ENCODE measurements at places on chromosomes 1 and 21.
A peak's percentile ranks its signal among the peaks of the same experiment; 100 is the strongest.

- peak; percentile 72 for DNase-seq
Measured at GRCh38 chr1:112527266-112528010, 18.7 kb downstream of the WNT2B start.

- no peak for DNase-seq
Measured at GRCh38 chr1:230174041-230174440, 107.0 kb downstream of the GALNT2 start.

DNA sequence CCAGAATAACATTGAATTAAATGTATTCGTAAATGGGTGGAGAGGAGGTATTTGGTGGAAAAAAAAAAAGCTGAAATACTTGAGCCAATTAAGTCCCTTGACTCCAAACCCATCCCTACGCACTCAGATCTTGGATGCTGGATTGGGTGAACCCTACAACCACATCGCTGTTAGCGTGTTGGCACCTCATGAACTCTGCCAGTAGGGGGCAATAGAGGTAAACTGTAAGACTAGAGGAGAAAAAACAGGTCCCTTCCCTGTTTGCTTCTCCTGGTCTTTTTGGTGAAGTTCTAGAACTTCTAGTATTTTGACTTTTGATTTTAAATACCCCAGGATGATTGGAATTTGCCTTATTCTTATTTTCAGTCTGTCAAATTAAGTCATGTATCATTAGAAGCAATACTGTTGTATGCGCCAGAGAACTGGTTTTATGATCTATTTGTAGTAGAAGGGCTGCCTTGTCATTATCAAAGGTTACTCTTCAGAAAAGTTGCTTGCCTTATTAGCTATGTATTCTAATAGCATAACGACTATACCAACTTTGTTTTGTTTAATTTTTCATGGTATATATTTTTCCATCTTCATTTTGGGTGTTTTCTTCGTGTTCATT, 1.9 kb upstream of the OR13G1 start:
- no peak for DNase-seq

GRCh38 chr1:73674945-73675561, 522.9 kb downstream of the LRRIQ3 start:
- no peak for DNase-seq

DNA sequence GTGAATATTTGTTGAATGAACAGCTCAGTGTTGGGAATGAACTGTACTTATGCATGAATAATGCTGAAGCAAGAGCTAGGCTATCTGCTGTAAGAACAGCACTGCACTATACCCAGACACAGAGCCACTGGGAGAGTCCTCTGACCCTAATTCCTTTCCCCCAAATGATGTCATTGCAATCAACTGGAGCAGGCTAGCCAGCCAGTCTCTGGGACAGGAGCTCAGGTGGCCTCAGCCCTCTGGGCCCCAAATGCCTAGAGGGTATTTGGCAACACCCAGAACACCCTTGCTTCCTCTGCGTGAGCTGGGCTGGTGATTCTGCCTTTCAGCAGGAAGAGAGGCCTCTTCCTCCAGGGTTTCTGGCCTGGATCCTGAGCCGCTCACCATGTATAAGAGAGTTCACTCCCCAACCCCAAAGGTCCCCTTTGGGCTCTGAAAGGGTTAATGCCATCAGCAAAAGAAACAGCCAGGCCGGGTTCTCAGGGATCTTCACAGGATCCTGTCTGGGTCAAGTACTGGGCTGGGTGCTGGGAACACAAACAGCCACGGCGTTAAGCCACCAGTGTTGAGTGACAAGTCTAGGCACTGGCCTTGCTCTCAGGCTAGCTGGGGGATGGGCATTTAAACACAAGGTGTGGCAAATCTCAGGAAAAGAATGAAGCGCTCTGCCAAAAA, 3.7 kb upstream of the PADI4 start:
- no peak for DNase-seq

GRCh38 chr1:179217943-179218507, 11.5 kb downstream of the ABL2 start:
- no peak for DNase-seq

GRCh38 chr1:110606657-110607535, 738 bp upstream of the KCNA2 start:
- DNase-seq = no peak

GRCh38 chr21:45012662-45013259, 61.6 kb upstream of the ADARB1 start:
- no peak for DNase-seq

DNA sequence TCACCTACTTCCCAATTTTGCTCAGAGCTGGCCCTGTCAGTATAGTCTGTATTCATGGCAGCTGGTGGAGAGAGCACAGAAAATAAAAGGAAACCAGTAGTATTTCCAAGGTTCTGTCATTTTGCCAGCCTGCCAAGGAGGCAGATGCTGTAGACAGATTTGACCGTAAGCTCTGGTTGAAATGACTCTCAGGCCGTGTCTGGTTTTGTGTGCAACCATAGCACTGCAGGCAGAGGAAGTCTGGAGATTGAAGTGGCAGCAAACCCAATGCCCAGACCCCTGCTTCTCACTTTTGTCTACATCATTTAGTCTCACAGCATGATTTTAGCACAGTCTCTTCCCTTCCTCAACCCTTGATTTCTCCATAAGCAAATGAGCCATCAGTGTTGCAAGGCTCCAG, 291.7 kb downstream of the PAPPA2 start:
- DNase-seq = no peak

GRCh38 chr1:245528258-245528635, 373.5 kb downstream of the KIF26B start:
- no peak for DNase-seq

DNA sequence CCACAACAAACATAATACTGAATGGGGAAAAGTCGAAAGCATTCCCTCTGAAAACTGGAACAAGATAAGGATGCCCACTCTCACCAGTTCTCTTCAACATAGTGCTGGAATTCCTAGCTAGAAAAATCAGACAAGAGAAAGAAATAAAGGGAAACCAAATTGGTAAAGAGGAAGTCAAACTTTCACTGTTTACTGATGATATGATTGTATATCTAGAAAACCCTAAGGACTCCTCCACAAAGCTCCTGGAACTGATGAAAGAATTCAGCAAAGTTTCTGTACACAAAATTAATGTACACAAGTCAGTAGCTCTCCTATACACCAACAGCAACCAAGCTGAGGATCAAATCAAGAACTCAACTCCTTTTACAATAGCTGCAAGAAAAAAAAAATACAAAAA, 6.9 kb upstream of the F13B start:
- DNase-seq = no peak

GRCh38 chr1:93739472-93739871, 57.8 kb upstream of the BCAR3 start:
- DNase-seq = no peak

GRCh38 chr1:99559166-99559565, 86.7 kb upstream of the PALMD start:
- no peak for DNase-seq

- peak; percentile 52 for DNase-seq
Measured at GRCh38 chr1:41898191-41898713, 20.5 kb downstream of the HIVEP3 start.

DNA sequence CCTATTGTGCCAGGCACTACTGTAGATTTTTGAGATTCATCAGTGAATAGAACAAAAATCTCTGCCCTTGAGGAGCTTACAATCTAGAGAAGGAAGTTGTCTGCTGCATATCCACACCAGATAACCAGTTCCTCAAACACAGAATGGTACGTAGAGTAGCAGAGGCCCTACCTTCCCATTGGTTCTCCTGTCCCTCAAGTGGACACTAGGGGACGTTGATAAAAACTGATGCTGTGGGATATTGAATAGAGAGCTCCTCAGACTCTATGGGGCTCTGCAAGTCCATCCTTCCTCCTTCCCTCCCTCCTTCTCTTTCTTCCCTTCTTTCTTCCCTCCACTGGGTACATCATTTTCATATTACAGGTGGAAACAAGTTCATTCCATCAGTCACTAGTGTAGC, 371.3 kb downstream of the PBX1 start:
- no peak for DNase-seq

GRCh38 chr21:27493542-27493941, 526.7 kb upstream of the ADAMTS5 start:
- DNase-seq = no peak

DNA sequence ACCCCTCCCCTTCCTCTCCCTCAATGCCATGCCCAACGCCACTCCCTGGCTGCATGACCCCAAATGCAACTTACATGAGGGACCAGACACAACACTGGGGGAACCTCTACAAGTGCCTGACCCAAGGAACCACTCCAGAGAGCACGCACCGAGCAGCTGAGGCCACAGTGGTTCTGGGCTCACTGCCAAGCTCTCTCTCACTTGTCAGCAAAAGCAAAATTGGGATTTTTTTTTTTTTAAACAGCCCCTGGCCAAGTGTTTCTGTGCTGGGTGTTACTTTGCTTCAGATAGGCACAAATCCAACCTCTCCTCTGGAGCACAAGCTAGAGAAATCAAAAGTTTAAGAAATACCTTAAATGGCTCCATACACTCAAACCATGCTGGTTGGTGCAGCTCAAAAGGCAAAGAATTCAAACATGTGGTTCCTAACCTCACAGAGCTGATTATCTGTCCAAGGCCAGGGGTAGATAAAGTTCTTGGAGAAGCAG, 363.0 kb downstream of the SETD4 start:
- peak; percentile 45 for DNase-seq

- DNase-seq = peak; percentile 52
Measured at GRCh38 chr1:74534241-74534640, 21.8 kb upstream of the LRRC53 start.

DNA sequence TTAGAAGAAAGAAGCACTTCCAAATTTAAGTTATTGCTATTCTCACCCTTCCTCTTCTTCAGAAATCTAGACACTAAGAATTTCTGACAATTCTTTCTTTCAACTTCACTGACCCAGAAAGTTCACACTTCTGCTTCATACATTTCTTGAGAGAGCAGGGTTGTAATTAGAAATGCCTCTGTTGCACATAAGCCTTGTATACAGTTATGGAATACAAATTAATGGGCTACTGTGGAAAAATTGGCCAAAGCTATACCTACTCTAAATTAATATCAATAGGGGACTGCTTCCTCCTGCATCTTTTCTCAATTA, 1.5 kb downstream of the TNFSF18 start:
- DNase-seq = no peak

DNA sequence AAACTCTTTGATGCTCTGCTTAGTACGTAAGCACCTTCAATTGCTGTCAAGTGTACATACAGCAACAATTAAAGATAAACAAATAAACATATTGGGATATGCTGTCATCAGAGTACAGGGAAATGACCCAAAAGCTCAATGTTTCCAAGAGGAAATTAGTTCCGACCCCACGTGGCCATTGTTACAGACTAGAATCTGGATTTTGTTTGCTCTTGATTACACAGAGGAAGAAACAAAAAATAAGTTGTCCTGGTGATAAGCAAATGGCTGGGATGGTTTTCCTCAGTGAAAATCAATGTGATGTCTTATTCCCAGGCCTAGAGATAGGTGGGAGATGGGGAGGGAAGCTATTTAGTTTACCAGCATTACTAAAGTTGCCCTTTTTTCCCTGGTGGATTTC, 113.0 kb upstream of the UBE2U start:
- DNase-seq = no peak

GRCh38 chr21:40667967-40668366, 179.0 kb downstream of the DSCAM start:
- no peak for DNase-seq

DNA sequence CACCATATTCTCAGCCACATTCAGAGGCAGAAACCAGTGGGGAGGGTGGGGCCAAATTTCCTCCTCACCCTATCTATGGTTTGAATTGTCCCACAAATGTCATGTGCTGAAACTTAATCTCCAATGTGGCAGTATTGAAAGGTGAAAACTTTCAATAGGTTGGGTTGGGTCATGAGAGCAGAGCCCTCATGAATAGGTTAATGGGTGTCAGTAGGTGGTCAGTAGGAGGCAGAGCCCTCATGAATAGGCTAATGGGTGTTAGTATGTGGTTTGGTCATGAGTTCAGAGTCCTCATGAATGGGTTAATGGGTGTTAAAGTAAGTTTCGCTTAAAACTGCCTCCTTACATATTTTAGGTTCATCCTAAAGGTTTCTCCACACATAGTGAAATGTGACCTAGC, 170.0 kb downstream of the FCRL5 start:
- no peak for DNase-seq

DNA sequence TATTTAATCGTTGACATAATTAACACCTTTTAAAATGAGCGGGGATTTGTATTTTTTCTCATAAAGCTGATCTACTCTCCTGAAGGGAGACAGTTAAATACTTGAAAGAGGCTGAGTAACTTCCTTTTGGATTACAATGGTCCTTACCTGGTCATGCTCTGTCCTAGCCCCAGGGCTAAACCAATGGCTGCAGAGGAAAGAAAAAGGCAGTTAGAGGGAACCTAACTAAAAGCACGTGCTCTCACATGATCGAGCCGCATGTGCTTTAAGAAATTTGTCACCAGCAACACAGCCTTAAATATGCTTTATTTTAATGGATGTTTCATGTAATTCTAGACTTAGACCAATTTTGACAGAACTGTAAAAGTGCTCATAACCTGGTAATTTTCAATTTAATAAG, 132.7 kb downstream of the GPATCH2 start:
- no peak for DNase-seq

DNA sequence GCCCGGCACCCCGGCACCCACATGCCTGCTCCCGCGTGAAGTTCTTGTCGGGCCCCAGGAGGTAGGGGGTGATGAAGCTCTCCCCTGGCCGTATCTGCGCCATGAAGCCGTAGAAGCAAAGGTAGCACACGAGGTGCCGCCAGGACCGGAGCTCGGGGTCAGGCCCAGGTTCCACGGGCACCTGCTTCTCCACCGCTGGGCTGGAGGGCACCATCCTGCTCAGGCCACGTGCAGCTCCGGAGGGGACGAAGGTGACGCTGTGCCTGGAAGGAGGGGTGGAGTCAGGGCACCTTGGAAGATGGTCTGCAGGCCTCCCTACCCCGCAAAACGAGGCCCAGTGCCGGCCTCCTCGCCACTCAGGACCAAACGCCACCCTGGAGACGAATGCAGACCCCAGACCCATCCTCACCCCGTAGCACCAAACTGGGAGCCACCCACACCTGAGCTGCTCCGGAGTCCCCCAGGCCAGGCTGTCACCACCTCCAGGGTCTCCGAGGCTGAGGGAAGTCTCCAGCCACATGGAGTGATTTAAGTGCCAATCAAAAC, 4.4 kb downstream of the SLC19A1 start:
- DNase-seq = no peak

DNA sequence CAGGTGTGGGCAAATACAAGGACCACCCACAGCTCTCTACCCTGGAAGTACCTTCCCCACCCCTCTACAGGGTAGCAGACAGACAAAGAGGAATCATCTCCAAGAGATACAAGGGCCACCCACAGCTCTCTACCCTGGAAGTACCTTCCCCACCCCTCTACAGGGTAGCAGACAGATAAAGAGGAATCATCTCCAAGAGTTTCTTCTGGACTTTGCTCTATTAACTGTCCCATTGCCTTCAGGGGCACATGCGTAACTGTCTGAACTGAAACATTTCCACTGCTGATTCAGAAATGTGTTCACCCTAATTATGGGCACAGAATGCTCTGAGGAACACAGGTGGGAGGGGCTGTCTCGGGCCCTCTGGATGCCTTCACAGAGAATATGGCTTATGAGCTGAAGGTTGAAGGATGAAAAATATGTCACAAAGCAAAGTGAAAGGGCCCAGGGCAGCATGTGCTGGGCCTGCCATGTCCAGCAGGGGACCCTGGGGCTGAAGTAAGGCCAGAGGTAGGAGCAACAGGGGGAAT, 43.9 kb downstream of the ZNF281 start:
- DNase-seq = peak; percentile 74
